ENCODE measurements at places on chromosomes 11 and 22.

GRCh38 chr11:27274854-27275395 is 88.1 kb downstream of the CCDC34 start:
- no peak for DNase-seq

DNA sequence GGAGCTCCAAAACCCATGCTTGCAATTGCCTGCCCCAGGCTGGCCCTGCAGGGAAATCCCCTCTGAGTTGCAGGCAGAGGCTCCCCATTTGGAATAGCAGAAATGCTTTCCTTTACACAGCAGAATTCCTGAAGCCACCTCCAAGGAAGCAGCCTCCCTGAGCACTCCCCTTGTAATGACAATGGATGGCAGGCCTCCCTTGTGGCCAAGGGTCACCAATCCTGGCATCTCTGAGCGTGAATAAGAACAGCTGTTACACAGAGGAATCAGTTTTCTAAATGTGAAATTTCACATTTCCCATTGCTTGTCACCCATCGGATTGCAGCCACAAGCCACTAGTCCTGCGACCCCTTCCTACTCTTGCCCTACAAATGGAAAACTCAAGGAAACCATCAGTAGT is 107.6 kb downstream of the GALNT18 start:
- DNase-seq, result no peak

- no peak for DNase-seq
Measured at GRCh38 chr11:14908214-14908880, 16.3 kb upstream of the CYP2R1 start.

GRCh38 chr11:1055990-1056771 is 18.5 kb upstream of the MUC2 start:
- DNase-seq, result no peak

DNA sequence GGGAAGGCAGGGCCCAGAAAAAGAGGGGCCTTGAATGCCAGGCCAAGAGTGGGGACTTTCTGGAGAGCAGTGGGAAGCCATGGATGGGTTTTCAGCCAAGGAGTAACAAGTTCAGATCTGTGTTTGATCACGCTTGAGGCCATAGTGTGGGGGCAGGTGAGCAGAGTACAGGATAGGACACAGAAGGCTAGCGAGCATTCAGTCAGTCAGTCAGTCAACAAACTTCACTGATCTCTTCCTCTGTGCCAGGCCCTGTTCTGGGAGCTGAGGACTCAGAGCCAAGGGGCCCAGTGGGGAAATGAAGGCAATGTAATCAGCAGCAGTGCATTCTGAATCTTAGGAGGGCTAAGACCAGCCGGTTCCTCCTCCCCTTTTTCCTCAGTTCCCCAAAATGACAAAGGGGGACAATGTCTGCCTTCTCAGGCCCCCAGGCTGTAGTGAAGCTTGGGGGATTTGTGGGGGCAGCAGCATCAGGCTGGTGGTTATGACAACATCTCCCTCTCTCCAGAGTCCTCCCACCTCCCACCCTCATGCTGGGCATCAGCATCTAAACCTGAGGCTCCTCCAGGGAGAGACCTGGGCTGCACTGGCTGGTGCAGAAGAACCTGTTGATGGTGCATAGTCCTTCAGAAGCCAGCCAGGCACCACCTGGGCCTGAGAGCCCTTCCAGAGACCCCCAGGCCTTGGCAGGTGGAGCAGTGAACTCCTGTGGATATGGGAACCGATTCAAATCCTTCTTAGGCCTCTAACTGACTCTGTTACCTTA is 42.9 kb upstream of the TPBGL start:
- no peak for DNase-seq

DNA sequence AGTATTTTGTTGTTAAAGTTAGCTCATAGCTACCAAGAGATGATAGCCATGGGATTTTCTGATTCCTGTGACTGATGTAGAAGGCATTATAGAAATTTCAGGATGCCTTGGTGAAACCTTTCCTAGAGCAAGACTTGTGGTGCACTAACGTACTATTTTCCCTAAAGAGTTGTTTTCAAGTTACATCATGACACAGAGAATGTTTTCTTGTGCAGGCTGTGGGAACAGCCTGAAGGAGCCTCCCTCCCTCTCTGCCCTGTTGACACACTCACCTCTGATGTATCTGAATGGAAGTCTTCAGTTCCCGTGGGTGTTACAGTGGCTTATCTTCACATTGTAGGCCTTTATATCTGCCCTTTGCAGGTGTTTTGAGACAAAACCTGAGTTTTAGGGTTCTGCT is 121.6 kb downstream of the LDLRAD3 start:
- DNase-seq, result no peak

DNA sequence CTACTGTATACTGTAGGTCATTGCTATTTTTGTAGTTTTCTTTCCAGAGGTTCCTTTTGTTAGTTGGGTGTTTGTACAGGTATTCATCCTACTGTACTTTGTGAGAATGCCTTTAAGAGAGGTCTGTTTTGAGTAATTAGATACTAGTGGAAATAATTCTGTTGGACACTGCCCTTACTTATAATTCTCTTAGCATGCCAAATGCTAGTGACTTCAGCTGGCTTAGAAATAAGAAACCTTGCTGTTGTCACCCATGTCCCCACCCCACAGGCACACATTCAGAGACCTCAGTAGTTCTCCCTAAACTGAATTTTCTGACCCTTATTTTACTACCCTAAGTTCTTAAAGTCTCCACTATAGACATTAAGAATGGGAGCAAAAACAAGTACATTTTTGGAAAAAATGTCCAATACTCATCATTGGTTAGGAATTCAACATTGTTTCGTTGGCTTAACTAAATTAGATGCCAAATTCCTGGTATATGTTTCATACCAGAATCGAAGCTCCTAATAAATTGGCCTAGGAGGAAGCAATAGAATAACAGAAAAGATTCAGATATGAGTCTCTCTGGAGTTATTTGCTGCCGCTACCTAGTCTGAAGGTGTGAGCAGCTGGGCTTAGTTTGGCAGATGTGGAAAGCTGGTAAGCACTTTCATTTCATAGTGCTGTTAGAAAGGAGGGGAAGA is 28.4 kb downstream of the ZNF143 start:
- DNase-seq, result no peak
